Activated naive CD4-positive, alpha-beta T cell treated with anti-CD3 and anti-CD28 coated beads for 36 hours (primary cell): ENCODE measurements at places on chromosomes 2 and 18. TPM values are rescaled to one million over a fixed set of nuclear protein-coding genes. Genes with fewer than 3 reads are reported as not detected.

Gene INPP5D
- total RNA-seq = 51.0 TPM

Gene DLX1
- not detected for total RNA-seq

Gene KCNJ3
- not detected for total RNA-seq

Gene RFTN2
- total RNA-seq = not detected

Gene ATP8B1
- not detected for total RNA-seq

Gene UPP2
- total RNA-seq = not detected

Gene PDCD1
- 6.9 TPM for total RNA-seq
